ENCODE measurements at places on chromosomes 5 and 9.

DNA sequence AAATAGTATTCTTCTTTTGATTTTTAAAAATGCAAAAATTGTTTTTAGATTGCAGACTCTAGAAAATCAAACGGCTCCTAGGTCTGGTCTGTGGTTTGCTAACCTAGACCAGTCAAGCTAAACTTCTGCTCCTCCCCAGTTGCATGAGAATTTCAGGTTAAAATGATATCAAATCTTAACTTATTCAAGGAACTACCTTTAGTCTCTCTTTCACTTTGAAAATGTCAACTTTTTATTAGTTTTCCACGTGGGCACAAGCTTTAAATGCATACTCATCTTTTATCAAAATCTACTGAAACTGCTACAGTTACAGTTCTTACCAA lies 8.8 kb downstream of the CAMK4 start:
- no peak for DNase-seq

- no peak for DNase-seq
Observed at GRCh38 chr9:70412832-70413463, 1.5 kb downstream of the KLF9 start.

DNA sequence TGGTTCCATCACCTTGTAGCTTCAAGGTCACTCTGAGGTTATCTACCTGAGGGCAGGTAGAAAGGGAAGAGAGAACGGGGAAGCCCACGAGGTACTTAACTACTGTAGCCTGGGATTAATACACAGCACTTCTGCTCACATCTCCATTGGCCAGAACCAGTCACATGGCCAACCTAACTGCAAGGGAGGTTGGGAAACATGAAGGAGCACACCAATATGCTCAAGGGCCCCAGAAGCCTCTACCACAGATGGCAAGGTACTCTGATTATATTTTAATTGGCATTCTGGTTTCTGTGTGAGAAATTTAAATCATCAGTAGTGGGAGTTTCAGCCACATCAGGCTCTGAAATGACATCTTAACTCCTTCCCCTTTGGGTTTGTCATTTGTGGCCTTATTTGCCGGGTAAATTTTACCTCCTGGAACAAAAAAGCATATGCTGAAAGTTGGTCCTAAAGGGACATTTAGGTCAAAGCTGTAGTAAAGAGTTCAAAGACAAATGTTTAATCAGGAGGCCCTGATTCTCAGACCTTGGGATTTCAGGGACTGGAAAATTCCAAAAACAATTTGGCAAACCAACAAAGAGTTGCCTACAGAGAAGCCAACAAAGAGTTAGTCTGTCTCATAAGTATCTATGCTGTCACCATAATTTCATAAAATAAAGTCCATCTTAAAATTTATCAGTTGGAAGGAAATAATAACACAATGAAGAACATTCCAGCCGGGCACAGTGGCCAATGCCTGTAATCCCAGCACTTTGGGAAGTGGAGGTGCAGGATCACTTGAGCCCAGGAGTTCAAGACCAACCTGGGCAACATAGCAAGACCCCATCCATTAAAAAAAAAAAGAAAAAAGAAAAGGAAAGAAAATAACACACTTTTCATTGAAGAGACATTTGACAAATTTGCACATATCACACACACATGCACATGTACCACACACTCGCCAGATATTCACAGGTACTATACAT lies 13.8 kb upstream of the MVB12B start:
- DNase-seq: no peak

- DNase-seq: no peak
Observed at GRCh38 chr9:133534346-133535291, at the start of gene ADAMTSL2. TSS of gene ADAMTSL2 (plus strand) at chr9:133534704. CDS start at chr9:133536713, 2,009 bp downstream.

DNA sequence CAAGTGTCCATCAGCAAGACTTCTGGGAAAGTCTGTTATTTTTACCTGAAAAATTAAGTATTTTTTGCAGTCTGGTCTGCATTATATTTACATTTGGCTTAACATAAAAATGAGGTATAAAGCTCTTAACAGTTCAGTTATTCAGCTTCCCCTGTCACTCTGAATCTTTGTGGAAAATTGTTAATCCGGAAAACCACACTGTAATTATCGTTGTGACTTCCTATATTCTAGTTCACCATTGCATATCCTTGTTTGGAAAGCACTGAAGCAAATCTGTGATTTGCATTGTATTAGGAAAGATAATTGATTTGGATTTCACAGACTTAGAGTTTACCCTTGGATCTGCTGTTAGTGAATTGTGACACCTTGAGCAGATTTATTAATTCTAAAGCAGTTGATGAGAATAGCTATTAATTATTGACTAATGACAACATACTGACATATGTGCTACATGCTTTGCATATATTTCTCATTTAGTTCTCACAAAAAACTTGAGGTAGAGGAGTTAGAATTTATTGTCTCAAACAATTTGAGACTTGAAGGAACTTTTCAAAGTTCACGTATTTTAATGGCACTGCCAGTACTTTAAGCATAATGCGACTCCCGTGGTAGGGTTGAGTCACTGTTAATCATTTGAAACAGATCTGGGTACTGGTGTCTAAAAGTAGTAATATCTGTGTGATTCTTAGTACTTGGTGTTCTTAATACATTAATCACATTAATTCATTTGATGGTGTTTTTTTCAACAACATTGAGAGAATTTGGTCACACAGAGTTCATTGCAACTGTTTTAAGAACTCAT lies 71.8 kb upstream of the LRRC70 start:
- DNase-seq: no peak

GRCh38 chr5:140591747-140592372 lies 27.2 kb downstream of the SLC35A4 start:
- DNase-seq: no peak

DNA sequence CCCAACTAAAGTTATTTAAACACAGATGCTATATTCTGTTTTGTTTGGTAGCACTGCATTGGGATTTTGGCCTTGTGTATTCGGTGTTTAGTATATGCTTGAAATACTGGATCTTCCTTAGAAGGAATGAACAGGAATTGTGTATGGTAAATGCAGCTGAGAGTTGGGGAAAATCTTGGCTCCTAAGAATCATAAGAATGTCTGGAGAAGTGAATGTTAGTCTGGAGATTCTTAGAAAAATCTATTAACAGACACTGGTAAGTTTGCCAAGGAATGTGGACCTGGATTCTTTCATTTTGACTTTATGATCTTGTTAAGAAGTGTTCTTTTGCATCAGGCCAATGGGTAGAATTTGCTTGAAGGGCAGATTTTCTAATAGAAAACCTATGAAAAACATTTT lies 38.9 kb downstream of the SNX30 start:
- DNase-seq: no peak

- no peak for DNase-seq
Observed at GRCh38 chr5:139654464-139654863, 6.3 kb downstream of the CXXC5 start.

DNA sequence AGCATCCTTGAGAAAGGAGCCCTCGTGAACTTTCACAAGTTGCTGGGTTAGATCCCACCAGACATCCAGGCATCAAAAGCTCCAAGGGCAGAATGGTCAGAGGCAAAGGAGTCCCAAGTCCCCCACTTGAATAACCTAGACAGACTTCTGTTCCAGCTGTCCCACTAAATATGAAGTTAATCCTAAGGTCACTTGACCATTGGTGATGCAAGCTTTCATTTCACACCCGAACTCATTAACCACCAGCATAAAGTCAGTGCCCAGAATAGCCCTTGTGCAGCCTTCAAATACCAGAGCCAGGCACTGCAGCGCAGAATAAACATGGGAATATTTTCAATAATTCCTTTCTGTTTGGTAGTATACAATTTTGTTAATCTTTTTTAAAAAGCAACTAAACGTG lies 28.9 kb downstream of the OXCT1 start:
- DNase-seq: no peak

GRCh38 chr5:139180850-139181249 lies 17.3 kb downstream of the SIL1 start:
- DNase-seq: no peak

DNA sequence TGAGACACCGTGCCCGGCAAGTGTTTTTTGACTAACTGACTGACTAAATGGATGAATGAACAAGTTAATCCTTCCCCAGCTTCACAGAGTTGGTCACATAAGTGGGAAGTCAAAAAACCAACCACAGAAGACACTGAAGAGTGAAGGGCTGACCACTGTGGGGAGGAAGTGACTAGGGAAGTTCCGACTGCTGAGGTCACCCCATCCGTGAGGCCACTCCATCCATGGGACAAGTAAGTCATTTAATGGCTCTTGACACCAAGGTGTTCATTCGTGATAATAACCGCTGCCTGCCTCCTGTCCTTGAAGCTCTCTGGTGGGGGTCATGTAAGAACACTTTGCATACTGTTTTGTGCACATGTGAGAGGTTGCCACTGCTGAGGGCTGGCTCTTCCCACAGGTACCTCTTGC lies 22.2 kb upstream of the CXCL14 start:
- DNase-seq: no peak

DNA sequence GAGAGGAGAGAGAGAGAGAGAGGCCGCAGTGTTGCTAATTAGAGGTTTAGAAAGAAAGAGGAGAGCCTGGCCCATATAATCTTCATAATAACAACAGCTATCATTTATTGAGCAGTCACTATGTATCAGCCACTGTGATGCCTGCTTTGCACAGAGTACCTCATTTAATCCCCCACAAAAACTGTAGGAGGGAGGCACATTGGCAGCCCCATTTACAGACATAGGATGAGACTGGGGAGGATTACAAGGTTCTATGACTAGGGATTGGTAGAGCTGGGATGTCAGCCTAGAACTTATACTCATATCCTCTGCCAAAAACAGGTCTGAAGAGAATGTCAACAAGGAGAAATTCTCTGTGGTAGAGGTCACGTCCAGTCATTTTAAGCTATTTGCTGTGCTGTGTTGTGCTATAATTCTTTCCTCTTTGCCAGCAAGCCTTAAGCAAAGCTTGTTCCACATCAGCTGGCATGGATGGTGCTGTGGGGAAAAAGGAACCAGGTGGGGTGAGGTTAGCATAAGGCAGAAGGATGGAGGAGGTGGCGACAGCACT lies 6.7 kb upstream of the GCNT4 start:
- no peak for DNase-seq

GRCh38 chr5:174726916-174727793 lies 2.8 kb downstream of the MSX2 start:
- no peak for DNase-seq

- no peak for DNase-seq
Observed at GRCh38 chr9:123745451-123745850, 184.5 kb downstream of the DENND1A start.

- DNase-seq: no peak
Observed at GRCh38 chr9:6078382-6079105, 63.1 kb upstream of the RANBP6 start.

- no peak for DNase-seq
Observed at GRCh38 chr9:72415163-72415562, 50.2 kb upstream of the ZFAND5 start.

- DNase-seq: no peak
Observed at GRCh38 chr9:129806061-129806460, 3.1 kb downstream of the TOR1B start.

DNA sequence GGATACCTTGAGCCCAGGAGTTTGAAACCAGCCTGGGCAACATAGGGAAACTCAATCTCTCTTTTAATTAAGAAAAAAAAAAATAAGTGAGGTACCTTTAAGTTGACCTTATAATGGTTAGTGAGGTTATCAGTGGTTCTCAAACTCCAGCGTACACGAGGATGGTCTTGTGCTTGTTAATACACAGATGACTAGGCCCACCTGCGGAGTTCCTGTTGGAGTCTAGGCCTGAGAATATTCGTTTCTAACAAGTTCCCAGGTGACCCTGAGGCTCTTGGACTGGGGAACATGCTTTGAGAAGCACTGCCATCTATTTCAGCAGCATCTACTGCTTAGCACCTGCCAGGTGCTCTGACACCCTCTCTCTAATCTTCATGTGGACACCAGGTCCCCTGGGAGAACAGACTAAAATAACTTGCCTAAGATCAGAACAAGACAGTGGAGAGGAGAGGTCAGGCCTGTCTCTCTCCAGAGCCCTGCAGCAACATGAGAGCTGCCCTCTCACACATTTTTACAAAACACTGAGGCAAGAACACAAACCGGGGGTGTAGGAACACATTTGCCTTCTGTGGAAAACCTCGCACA lies 24.6 kb downstream of the TLE1 start:
- no peak for DNase-seq

Measured in activated CD8-positive, alpha-beta memory T cell treated with anti-CD3 and anti-CD28 coated beads for 48 hours (primary cell).